ENCODE measurements at places on chromosomes 16 and 17.

DNA sequence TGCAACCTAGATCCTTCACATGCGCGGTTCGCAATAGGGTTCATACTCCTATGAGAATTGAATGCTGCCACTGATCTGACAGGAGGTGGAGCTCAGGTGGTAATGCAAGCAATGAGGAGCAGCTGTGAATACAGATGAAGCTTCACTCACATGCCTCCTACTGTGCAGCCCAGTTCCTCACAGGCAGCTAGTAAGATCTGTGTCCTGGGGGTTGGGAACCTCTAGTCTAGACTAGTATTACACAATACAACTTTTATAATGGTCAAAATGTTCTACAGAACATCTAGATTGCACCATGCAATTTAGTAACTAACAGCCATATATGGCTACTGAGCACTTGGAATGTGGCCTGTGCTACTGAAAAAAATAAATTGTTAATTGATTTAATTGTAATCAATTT lies 26.7 kb downstream of the ABCA5 start:
- no peak for DNase-seq

- no peak for DNase-seq
These were observed 22.8 kb downstream of the CRISPLD2 start for GRCh38 chr16:84842516-84843148.

DNA sequence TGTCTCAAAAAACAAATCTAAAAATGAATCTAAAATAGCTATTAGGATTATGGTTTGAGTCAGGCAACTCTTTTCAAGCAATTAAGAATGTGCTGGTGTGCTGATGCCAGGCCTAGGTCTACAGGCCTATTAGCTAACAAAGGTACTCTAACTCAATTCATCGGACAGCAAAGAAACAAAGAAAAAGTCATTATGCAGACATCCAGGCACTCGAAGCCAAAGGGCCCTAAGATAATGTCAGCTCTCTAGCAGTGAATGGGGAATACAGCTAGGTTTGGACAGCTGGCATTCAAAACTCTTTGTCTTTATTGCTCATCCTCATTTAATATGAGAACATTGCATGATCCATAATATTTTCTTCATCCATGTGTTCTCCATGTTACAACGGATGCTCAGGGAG lies 108.5 kb downstream of the TMEM114 start:
- no peak for DNase-seq

DNA sequence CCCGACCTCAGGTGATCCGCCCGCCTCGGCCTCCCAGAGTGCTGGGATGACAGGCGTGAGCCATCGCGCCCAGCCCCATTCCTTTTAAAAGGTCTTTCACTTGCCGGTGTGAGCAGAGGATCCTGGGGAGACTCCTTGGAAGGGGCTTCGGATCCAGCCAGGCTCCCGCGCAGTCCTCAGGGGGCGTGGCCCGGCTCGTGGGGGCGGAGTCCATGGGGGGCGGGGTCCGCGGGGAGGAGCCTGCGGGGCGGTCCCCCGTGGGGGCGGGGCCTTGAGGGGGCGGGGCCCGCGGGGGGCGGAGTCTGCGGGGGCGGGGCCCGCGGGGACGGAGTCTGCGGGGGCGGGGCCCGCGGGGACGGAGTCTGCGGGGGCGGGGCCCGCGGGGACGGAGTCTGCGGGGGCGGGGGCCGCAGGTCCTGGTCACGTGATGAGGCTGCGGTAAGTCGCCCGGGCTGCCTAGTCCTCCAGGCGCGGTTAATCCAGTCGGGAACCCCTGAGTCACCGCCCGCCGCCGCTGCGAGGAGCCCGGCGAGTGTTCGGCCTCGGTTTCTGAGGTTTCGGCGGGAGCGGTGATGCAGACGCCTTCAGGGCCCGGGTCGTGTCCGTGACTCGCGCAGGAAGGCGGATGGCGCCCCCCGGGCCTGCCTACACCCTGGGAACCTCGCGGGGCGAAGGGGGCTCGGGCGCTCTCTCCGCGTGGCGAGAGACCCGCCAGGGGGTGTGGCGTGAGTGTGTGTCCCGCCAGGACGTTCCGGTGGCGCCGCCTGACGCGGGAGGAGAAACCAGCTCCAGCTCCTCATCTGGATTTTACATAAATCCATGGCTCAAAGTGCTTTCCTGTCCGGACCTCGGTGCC lies 23.6 kb upstream of the ABR start:
- DNase-seq: no peak

DNA sequence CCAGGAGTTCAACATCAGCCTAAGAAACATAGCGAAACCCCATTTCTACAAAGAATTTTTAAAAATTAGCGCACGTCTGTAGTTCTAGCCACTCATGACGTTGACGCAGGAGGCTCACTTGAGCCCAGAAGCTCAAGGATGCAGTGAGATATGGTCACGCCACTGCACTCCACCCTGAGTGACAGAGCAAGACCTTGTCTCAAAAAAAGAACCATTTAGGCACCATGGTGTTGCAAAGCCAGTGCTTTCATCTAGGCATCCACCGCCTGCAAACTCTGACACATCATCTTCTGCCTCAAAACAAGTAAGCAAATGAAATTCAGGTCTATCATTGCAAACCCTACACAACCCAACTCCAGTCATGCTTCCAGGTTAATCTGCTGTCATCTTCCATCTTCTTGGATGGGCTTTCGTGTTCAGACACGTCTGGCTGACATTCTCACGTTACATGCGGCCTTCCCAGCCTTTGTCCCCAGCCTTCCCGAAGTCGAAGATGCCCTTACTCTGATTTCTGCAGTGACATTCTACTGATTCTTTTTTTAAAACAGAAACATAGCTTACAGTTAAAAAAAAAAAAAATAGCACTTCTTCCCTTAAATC lies 8.9 kb downstream of the ANKRD11 start:
- no peak for DNase-seq

DNA sequence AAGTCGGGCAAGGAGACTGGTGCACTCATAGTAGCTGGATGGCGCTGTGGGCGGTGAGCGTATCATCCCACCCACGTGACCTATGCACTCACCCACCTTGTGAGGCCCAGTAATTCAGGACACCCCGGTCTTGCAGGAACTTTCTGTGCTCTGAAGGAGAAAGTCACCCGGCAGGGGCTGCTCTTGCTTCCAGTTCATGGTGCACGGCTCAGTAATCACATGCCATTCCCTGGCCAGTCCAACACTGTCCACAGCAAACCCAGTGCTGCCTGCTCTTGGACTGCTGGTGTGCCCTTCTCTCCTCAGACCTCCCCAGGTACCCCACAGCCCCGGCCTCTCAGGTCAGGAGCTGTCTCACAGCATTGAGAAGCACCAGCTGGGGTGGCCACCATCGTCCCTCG lies 16.4 kb upstream of the RHBDF2 start:
- no peak for DNase-seq

DNA sequence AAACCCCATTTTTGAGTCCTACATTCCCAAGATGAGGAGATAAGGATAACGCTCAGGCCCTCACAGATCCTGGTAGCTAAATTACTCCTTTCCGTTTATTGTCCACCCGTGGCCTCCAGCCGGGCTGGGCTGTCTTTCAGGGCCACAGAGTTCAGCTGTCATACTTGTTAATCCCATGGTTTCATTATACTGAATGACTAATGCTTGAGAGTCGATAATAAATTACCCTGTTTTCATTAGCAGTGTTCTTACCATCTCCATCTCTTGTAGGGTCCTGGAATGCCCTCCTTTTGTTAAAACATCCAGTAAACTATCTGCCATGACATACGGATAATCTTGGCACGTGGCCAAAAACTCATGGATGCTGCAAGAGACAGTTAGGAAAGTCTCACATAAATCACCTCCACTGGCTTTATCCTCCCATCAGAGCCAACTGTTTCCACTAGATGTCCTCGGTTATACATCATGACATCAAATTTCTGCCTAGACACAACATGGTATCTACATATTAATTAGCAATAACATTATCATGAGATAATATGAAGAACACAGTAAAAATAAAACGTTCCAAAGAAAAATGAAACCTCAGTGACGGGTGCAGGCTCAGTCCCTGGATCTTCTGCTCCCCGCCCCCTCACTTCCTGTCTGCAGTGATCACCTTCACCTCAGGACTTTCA lies 45.3 kb downstream of the BRD7 start:
- DNase-seq: no peak

DNA sequence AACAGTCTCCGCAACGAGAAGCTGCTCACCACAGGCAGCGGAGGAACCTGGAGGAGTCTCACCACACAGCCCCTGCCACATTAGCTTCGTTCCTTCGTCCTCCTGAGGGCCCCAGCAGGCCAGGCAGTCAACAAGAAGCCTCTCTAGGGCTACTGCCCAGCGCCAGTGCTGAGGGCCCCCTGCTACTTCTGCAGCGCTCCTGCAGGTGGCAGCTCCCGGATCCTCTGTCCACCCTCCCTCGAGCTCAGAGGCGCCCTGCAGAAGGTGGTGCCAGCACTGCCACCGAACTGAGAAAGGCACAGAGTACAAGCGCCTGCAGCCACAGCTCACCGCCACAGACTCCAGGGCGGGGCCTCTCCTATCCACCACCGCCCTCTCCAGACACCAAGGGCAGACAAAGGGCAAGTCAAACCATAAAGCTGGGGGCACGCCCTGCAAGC lies 27.3 kb downstream of the KDM8 start:
- DNase-seq: no peak

GRCh38 chr16:57377080-57377841 lies 5.0 kb downstream of the CX3CL1 start:
- DNase-seq: peak; percentile 6
